ENCODE measurements at places on chromosomes 13 and 19.

- DNase-seq: no peak
Observed at GRCh38 chr19:52673014-52673413, 34.9 kb upstream of the ZNF83 start.

DNA sequence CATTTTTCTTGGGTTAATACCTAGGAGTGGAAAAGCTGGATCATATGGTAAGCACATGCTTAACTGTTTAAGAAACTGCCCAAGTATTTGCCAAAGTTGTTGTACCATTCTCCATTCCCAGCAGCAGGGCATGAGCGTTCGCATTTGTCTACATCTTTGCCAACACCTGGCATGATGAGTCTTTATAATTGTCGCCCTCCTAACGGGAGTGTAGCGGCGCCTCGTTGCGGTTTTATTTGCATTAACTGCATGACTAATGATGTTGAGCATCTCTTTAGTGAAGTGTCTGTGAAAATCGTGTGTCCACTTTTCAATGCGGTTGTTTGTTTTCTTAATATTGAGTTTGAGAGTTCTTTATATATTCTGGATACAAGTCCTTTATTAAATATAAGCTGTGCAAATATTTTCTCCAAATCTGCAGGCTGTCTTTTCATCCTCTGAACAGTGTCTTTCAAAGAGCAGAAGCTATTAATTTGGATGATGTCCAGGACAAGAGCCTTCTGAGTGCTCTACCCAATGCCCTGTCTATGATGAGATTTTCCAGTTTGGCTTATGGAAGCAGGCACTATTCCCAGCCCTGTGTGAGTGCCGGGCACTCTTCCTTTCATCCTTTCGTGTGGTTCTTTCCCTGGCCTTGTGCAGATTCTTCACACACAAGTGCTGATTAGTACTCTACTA, 202.0 kb downstream of the FOXO1 start:
- DNase-seq: no peak

- peak; percentile 24 for DNase-seq
Observed at GRCh38 chr19:52190487-52191293, 838 bp downstream of the PPP2R1A start.

DNA sequence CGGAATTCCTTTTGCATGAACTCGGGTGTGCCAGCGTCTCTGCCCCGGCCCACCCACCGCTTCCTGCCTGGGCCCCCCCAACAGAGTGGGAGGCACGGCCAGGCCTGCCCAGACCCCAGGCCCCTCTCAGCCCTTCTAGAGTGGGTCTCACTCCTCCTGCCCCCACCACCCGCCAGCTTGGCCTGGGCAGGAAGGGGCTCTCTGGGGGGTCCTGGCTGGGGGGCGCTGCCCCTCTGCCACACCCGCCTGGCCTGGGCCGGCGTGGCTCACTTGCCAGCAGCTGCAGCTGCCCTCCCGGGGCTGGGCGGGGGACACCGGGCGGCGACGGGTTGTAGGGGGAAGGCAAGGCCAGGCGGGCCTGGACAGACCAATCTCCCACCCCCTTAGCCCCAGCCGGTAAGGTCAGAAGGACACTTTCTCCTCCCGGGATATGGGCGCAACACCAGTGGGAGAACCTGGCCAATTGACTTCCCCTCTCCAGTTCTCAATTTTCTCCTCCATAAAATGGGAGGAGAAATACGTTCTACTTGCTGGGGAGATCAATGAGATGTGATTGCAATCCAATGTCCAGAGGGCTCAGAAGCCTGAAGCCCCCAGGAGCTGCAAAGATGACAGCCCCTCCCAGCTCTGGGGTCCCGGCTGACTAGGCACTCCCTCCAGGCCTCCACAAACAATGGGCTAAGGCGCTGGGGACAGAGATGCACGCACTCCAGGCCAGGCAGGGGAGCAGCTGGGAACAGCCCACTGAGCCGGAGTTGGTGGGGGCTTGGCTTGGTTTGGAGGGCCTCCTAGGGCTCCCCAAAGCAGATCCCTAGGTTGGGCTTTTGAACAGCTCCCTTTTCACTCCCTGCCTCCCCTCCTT, 2.4 kb downstream of the CRLF1 start:
- no peak for DNase-seq

- no peak for DNase-seq
Observed at GRCh38 chr13:27868641-27869435, 51.0 kb upstream of the PDX1 start.

GRCh38 chr19:30784850-30785457, 412.8 kb downstream of the ZNF536 start:
- peak; percentile 39 for DNase-seq

DNA sequence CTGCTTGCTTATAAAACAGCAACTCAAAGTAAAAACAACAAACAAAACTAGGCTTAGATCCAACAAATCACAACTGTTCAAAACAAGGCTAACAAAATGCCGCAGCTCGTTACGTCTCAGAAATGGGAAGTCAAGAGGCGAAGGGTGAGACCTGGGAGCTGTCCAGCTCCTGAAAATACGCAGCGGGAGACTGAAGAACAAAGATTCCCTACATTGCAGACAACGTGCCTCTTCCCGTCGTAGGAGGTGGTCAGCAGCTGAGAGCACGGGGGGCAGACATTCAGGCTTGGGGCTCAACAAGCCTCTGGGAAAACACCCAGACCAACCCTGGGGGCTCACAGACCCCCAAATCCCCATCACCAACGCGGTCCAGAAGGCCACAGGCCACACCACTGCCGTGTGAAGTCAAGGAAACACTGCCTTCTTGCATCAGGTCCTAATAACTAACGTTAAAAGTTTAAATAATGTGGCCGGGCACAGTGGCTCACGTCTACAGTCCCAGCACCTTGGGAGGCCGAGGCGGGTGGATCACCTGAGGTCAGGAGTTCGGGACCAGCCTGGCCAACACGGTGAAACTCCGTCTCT, 13.5 kb downstream of the PLPP2 start:
- peak; percentile 52 for DNase-seq

- DNase-seq: no peak
Observed at GRCh38 chr19:50882188-50882587, 8.9 kb downstream of the KLK2 start.

DNA sequence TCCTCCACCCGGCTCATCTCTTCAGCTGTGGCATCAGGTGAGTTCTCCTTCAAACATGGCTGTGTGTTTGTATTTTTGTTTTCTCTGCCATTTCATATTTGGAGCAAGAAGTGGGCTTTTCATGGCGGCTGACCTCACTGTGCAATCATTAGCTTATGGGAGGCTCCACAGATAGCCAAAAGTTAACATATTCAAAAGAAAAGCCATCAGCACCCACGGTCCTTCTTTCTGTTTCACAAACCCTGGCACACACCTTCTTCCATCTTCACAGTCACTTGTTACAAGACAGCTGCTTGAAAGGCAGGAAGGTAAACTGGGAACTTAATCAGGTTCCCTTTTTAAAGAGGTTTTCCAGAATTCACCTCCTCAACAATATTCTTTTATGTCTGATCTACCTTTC, 69.3 kb upstream of the ATP12A start:
- no peak for DNase-seq

GRCh38 chr19:3768015-3768747, 3.8 kb downstream of the RAX2 start:
- DNase-seq: no peak

DNA sequence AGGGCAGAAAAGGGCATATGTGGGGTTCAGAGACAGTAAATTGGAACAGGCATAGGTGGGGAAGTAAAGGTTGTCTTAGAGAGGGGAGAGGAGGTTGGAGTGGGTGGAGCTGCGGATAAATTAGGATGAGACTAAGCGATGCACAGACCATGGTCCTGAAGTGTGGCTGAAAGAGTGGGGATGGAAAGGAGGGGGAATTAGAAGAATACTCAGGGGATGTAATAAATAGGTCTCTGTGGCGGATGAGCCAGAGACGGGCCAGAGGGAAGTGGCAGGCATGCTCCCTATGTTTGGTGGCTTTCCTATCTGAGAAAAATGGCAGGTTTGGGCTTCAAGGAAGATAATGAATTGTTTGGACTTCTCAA, 123.4 kb downstream of the OLFM4 start:
- no peak for DNase-seq

GRCh38 chr13:32209652-32210051, 105.5 kb downstream of the ZAR1L start:
- no peak for DNase-seq

DNA sequence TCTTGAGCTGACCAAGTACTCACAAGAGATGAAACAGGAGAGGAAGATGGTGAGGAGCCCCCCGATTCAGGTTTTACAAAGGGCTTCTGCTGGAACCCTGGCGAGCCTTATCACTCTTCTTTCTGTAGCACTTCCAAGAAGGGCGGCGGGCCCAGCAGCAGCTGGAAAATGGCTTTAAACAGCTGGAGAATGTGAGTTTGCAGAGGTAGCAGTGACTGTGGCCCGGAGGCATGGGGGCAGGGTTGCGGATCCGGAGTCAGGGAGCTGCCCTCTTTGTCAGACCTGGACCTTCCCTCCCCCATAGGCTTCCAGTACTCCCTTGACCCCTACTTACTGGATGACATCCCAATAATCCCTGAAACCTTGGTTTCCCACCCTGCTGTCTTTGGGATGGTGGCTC, 3.6 kb downstream of the TRIP10 start:
- DNase-seq: no peak

GRCh38 chr19:49387936-49388372, at the start of gene KASH5:
TSS of gene KASH5 (plus strand) at chr19:49388249. CDS start at chr19:49390884, 2,635 bp downstream.
- peak; percentile 76 for DNase-seq

DNA sequence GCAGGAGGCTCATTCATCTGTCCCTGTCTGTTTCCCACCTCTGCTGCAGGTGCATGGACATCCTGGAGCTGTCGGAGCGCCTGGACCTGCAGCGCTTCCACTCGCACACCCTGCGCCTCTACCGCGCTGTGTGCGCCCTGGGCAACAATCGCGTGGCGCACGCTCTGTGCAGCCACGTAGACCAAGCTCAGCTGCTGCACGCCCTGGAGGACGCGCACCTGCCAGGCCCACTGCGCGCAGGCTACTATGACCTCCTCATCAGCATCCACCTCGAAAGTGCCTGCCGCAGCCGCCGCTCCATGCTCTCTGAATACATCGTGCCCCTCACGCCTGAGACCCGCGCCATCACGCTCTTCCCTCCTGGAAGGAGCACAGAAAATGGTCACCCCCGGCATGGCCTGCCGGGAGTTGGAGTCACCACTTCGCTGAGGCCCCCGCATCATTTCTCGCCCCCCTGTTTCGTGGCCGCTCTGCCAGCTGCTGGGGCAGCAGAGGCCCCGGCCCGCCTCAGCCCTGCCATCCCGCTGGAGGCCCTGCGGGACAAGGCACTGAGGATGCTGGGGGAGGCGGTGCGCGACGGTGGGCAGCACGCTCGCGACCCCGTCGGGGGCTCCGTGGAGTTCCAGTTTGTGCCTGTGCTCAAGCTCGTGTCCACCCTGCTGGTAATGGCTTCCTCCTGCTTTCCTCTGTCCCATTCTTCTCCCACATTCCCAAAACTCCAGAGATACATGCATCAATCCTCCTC, 52.2 kb downstream of the RYR1 start:
- DNase-seq: no peak

GRCh38 chr13:113813749-113814434, 50.0 kb downstream of the GAS6 start:
- no peak for DNase-seq

DNA sequence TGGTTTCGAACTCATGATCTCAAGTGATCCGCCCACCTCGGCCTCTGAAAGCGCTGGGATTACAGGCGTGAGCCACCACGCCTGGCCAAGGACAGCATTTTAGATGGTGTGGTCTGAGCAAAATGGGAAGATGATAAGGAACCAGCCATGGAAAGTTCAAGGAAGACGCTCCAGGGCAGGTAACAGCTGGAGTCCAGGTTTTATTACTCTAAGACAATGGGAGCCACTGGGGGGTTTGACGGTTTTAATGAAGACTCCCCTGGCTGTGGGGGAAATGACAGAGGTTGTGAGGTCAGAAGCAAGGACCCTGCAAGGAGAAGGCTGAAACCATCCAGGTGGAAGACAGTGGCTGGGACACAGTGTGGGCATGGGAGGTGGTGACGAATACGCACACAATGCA, 20.9 kb downstream of the PRKD2 start:
- DNase-seq: no peak

DNA sequence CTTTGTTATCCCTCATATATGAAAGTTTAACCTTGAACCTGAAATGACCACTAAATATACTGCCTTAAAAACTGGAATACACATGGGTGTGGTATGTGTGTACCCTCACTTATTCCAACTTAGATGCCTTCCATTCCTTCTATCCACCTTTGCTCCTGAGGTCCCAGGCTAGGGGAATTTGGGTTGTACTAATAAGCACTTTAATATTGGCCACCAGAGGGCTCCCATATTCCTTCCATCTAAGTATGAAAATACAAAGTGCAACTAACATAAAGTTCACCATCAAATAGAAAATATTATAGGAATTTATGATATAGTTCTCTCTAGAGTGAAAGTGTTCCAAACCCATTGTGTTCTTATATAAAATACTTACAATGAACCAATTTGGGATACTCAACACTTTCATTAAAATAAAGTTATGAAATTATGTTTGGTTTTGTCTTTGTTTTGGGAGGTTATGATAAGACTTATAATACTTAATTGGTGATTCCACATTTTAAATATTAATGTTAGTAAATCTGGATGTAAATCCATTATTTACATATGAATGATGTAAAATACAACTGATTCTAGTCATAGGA, 62.3 kb downstream of the ITGBL1 start:
- no peak for DNase-seq

- no peak for DNase-seq
Observed at GRCh38 chr13:39296193-39296592, 257.9 kb downstream of the NHLRC3 start.

DNA sequence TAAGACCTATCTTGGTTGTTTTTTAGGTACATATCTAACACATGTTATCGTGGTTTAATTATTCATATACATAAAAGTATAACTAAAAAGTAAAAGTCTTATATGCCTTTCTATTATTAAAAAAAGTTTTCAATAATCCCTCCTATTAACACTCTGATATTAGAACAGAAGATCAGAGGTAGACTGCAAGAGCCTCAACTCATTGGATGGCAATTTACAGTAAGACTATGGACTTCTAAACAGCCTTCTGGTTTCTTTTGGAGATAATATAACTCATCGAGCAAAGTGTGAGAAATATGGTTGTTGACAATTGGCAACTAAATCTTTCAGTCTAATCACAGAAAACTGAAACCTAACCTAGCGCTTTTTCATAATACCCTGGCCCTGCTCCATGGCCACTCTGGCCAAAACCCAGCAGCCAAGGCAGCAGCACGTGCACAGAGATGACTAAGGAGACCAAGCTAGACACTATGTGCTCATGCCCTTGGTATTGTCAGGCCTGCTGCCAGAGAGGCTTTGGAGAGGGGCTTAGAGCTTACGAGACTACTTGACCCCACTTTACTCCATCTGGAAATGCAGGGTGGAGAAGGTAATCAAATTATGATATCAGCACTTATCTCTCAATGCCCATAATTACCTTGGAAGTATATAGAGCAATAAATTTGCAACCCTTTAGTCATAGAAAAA, 40.6 kb upstream of the EEF1AKMT1 start:
- DNase-seq: peak; percentile 80

DNA sequence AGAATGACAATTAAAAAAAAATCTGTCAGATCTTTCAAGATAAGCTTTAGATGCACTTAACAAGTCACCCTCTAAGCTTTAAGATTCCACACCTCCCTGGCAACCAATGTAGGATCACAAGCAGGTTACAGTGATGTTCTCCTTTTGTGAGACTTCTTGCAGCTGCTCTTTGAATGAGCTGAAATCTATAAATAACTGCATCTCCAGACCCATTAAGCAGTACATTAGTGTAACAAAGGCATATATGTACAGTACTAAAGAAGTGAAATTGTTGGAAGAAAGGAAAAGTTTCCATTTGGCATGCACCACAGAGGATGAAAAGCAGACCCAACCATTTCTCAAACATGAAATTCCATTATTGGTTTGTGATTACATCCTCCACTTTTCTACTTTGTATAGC, 364.7 kb downstream of the ENOX1 start:
- DNase-seq: no peak

Data from femur (tissue), 1 donor.